ENCODE measurements at places on chromosomes 2 and 18.
A peak's percentile ranks its signal among the peaks of the same experiment; 100 is the strongest.

DNA sequence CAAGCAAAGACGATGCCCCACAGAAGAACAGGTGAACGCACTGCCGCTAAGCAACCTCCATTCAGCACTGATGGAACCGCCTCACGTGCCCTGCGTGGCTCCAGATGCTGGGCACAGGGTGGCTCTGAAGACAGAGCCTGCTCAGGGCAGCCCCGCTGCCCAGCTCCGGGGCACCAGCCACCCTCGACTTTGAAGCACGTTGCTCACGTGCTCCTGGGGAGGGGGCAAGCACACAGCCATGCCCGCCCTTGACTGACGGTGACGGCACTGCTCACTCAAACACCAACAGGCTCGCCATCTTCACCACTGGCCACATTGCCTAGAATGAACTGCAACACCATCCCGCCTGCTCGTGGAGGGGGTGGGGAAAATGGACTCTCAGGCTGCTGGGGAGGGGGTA lies 251.3 kb downstream of the HDAC4 start:
- no peak for DNase-seq

DNA sequence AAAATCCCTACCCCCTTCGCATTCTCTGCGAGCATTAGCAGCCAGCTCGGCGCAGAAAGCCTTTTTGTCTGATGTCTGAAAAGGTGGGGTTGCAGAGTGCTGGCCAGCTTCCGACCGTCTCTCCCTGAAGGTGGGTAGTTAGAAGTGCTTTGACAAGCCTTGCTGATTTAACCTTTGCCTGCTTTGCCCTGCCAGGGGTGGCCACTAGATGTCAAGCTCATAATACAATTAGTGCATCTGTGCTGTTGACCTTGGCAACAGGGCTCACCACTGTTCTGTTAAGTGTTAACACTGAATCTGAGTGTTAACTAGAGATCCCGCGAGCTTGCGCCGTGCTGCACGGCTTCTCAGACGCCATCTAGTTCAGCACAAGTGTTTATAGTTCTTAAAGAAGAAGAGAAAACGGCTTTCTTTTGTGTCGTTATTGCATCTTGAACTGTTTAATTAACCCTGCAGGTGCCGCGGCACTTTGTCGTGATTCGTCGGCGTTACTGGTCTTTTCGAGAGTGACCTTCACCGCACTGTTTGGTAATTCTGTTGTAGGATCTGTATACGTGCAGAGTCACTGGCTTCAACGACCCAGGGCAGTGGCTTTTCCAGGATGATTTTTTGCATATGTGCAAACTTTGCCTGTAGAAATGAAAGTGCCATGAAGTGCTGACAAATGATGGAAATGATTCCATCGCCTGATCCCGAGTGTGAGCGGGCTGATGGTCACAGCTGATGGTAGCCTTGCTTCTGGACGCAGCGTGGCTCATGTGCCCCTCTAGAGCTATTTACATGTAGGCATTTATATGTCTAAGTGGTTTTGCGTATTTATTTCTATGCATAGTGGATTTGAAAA lies 5.5 kb downstream of the SALL3 start:
- peak; percentile 8 for DNase-seq

DNA sequence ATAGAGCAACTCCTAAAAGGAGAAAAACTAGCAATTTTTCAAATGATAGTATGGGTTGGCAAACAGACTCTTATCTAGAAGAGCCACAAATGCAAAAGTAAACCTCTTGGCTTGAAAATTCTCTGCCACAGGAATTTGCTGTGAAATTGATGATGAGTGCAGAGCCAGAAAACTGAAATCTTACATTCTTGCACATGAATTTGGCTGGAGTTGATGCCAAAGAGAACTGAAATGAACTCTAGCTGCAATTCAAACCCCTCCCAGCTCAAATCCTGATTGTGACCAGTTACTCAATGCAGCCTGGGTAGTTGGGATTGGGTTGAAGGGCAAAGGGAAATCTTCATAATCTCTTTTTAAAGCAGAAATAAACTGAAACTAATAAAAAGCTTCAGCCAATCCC lies 266.6 kb downstream of the PDE11A start:
- no peak for DNase-seq

- DNase-seq: no peak
Measured at GRCh38 chr18:41226911-41227310, 728.1 kb upstream of the PIK3C3 start.

DNA sequence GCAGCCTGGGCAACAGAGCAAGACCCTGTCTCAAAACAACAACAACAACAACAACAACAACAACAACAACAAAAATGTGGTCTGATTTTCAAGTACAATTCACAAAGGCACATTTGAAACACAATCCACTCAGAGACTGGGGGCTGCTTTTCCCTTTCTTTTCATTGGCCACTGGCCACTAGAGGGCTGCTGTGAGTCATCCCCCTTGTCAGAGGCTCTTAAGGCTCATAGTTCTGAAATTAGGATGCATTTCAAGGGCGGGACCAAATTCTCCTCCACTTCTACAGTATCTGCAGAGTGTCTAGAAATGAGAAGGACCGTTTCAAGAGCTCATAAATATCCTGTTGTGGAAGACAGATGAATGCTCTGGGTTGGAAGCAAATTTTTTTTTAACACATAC lies 285.4 kb downstream of the NRXN1 start:
- DNase-seq: peak; percentile 4

- DNase-seq: no peak
Measured at GRCh38 chr18:8117006-8117371, 492.2 kb upstream of the RAB12 start.

DNA sequence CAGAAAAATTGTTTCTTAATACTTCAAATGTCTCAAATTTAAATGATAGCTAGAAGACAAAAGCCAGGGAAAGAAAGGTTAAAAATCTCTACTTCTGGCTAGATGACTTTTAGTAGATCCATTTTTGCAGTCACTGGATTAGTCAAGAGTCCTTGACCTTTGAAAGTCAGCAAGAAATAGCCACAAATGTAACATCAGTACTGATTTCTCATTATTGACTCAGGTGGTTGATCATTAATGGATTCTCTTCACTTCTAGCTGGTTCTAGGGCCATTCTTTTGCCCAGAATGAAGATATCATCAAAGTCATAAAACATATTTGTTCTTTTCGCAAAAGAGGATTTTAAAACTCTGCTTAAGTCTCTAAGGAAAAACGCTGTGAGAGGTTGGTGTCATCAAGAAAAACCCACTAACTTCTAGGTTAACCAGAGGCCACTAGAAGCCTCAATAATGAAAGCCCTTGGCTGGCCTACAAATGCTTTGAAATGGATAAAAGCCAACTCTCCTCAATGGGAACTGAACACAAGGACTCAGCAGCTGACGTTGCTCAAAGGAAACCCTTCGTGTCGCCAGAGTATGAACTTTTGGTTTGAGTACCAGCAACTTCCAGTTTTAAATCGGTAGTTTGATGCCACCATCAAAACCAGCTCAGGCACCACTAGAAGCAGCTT lies 66.3 kb downstream of the IRS1 start:
- no peak for DNase-seq

DNA sequence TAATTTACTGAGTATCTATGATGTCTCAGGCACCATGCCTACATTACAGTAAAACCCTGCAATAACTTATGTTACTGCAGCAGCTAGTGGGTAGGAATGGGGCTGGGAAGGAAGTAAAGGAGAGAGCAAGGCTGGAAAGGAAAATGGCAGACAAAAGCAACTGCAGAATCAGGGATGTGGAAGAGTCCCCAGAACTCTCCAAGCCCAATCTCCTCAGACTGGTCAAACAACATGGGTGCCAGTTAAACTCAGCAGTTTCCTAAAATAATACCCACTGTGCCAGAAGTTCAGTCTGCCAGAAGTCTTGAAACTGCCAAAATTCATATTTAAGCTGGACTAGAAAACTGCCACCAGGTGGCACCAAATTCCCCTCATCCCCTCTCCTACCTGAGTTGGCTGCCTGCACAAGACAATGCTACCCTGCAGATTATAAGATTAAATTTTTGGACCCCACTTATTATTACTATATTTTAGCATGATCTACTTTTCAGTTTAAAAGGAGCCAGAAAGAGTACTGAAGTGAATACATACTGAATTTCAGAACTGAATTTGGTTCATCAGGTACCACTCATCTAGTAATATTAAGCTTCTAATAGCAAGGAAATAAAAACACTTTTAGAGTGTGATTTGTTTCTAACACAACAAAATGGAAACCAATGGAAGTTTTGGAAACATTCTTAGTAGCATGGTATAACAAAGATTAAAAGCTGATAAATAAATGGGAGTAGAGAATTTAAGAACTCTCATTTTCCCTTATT lies 86.8 kb upstream of the DNER start:
- DNase-seq: peak; percentile 71

GRCh38 chr2:59996855-59997254 lies 556.6 kb downstream of the BCL11A start:
- DNase-seq: no peak

DNA sequence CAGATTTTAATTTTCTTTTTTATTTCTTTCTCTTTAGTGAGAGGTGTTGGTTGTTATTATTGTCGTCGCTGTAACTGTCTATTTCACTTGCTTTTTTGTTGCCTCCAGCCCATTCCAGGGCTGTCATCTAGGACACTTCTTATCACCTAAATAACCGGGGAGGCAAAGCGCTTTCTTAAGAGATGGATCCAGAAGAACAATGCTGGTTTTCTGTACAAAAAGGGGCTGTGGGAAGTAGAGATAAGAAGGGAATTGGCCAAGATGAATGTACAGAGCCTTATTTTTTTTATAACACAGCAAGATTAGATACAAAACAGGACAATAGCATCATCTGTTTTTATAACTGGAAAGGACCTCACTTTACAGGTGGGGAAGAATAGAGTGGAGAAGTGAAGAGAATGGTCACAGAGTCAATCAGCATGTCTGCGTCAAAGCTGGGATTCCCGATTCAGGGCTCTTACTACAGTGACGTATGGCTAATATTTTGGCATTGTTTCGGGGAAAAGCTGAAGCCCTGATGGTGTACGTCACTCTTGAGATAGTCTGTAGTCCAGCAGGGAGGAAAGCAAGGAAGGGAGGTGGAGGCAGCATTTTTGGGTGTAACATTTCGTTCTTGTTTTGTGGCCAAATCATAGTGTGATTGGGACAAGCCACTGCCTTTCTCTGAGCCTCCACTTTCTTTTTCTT lies 23.2 kb downstream of the IL1B start:
- DNase-seq: no peak

GRCh38 chr2:219142329-219142728 lies 18.3 kb downstream of the NHEJ1 start:
- DNase-seq: no peak
